ENCODE measurements at places on chromosomes 12 and 14.

DNA sequence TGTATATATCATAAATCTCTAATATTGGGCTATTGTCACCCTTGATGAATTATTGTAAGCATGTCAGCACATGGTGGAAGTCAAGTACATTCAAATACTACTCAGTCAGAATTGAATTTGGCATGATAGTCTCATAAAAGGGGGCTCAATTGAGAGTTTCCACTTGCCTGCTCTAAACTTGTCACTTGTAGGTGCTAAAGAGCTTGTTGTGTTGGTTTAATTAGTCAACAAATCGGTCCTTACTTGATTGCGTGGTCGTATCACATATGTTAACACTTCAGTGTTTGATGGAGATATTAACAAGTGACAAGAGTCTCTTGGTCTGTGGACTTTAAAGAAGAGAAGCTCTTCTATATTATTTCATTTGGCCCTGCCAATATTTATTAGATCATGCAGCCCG lies 81.1 kb downstream of the NKX2-1 start:
- no peak for DNase-seq

DNA sequence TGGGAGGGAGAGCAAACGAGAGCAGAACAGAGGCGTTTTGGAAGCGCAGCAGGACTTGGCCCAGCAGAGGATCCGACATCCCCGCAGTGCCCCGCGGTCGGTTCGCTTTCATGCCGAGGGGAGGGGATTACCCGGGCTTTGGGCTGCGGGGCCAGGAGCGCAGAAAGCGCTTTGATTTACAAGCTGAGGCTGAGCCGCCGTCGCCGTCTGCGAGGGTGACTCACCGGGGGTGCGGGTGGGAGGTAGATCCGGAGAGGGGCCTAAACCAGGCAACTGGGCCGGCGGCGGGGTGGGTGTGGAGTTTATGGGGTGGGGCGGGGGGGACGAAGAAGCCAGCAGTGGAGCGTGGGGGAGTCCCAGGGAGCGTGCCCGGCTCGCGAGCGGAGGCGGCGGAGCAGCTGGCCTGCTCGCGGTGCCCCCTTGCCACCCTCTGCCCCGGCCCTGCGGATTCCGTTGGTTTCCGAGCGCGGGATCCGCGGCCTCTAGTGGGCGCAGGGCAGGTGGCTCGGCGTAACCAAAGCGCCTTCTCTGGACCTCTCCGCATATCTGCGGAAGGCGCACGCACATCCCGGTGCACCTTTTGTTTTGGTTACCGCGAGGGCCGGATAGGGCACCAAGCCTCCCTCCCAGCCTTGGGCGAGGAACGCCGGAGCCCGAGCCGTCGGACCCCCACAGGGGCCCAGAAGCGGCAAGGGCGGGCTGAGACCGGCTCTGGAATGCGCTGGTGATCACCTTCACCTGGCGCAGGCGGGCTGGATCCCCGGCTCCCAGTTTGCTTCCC lies 2.6 kb downstream of the SIX4 start:
- peak; percentile 54 for DNase-seq

DNA sequence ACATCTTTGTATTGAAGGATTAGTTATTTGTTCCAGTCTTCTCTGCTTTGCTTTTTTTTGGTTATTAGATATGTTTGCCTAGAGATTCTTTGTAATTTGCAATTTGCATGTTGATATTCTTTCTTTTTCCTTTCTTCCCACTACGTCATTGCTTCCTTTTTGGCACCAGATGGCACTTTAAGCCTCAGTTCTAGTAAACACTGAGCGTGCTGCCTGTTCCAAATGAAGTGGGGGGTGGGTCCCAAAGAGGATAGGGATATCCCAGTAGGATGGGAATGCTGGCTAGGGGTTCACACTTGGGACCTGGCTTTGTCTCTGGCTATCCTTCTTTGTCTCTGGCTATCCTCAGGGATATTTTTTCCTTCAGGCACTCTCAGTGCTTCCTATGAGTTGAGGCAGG lies 17.0 kb downstream of the EAPP start:
- no peak for DNase-seq

DNA sequence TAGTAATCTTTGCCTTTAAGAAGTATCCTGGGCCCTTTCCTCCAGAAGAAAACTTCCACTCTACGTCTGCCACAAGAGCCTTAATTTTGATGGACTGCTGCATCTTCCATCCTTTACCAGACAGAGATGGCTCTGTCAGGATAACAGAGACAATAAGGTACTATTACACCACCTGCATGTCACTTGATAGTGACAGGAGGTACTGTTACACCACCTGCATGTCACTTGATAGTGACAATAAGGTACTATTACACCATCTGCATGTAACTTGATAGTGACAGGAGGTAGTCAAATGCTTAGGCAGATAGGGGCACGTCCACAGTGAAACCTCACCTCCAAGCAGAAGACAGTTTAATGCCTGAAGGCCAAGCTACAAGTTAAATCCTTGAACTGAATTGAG lies 13.9 kb downstream of the OR6C74 start:
- no peak for DNase-seq

GRCh38 chr12:1972260-1972659 lies 32.0 kb downstream of the DCP1B start:
- no peak for DNase-seq

DNA sequence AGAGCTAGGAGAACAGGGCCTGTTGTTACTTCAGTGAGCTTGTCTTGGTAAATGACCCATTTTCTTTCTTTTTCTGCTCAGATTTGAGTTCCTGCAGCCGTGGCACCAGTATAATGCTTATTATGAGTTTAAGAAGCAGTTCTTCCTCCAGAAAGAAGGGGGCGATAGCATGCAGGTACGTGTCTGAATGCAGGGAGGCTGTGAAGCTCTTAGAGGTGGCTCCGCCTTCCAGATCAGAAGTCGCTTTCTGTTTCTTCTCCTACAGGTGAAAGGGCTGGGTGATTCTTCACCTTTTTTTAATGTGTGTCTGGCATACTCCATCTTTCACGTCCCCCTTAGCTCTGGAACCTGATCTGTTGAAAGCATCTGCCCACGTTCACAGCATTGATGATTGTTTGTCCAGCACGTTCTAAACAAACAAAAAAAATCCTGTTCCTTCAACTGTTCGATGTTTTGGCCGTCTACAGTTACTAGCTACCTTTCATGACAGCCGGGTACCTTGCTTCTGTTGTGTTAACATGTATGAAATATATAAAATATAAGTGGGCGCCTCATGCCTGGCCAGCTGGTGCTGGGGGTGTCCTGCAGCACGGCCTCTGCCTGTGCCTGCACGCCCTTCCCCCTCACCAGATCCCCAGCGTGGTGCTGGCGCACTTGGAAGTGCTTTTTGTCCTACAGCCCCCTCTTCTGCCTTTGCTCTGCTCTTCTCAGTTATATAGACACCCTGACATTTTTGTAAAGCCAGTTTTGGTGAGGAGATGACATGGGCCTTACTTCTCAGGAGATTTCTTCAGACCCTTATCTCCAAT lies 44.6 kb downstream of the SFSWAP start:
- DNase-seq, result peak; percentile 47

DNA sequence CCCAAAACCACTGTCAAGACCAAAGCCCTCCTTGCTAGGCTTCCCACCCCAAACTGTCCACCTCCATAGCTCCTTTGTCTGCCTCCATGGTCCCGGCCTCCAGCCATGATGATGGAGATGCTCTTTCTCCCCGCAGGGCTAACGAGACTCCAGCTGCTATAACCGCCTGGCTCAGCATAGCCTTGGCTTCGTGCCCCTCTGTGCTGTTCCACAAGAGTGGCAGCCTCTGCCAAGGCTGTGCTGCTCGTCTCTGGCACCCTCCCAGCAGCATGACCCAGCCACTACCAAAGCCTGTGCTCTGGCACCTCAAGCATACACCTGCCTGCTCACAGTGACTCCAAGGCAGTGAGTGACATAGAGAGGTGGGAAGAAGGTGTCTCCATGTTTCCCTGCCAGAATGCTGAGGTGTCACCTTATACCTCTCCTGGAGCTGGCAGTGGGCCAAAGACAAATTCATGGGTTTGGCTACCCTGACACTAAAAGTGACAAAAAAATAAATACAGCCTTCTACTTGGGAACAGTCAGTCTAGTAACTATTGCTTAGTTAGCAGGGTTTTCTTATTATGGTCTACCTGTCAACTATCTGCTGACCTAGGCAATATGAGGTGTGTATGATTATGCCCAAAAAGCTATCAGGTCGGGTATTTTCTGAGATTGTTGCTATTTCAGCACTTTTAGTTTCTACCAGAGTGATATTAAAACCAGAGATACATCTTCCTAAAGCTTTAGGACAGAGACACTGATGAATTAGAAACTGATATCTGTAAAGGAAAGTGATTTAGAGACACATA lies 16.1 kb upstream of the KRT73 start:
- no peak for DNase-seq

- no peak for DNase-seq
These were observed 136.9 kb downstream of the STXBP6 start for GRCh38 chr14:24913021-24913420.

GRCh38 chr14:100309028-100309737 lies 2.9 kb upstream of the SLC25A29 start:
- DNase-seq, result no peak

GRCh38 chr14:29548948-29549370 lies 378.7 kb downstream of the PRKD1 start:
- peak; percentile 12 for DNase-seq

GRCh38 chr12:103373088-103373523 lies 122.7 kb downstream of the C12orf42 start:
- no peak for DNase-seq

DNA sequence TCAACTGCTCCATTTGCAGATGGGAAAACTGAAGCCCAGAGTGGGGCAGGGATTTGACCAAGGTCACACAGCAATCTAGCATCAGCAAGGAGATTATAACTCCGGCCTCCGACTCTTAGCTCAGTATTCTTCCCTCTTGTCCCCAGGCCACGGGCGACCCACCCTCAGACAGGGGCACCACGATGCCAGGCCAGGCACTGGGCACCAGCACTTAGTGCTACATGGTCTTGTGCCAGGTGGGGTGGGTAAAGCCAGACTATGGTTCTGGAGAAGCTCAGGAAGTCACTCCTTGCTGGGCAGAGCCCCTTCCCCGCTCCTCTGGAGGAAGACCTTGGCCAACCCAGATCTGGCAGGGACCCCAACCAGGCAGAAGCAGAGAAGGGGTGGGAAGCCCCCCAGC lies 41.5 kb downstream of the SYNE3 start:
- DNase-seq, result no peak

- DNase-seq, result no peak
These were observed 40.5 kb downstream of the METTL25 start for GRCh38 chr12:82398879-82399278.

GRCh38 chr12:33721561-33721960 lies 281.9 kb upstream of the SYT10 start:
- DNase-seq, result no peak

GRCh38 chr12:109828754-109829511 lies 4.3 kb downstream of the TRPV4 start:
- DNase-seq, result no peak

DNA sequence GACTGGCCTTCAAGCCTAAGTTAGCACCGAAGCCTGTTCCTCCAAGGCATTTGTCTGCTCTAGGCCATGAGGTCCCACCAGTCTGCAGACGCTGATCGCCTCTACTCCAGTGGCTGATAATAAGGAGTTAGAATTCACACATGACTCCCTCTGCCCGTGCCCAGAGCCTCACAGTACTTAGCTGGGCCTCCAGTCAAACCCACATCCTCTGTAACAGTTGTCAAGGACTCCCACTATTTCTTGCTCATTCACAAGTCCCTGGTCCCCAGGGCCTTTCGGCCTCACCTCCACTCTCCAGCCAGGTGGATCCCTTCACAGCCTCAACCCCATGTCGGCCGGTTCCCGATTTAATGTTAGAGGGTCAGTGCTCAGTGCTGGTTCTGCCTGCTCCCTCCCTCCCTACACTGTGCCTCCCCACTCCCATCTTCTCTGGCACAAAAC lies 6.3 kb upstream of the KRT5 start:
- DNase-seq, result no peak

GRCh38 chr12:1189163-1189562 lies 198.1 kb downstream of the ERC1 start:
- no peak for DNase-seq

DNA sequence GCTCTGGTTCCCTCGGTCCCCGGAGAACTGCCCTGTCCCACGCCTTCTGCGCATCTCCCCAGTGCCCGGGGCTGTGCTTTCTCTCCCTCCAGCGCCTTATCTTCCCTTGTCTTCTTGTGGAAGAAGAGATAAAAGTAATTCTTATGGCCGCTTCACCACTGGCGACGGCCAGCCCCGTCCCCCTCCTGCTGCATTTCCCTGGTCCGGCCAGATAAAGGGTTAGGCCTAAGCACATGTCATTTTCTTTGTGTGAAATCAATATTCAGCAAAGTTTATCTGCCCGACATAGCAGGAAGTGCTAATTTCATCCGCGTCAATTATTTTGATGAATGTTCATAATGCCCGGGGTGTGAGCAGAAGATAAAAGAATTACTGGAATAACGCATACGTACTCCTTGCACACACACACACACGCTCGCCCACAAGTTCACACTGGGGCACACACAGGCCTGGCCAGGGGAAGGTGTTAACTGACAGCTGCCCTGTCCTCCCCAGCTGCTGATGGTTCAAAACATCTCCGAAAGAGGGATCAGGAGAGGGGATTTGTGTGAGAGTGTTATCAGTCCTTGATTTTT lies 177.7 kb upstream of the LHX5 start:
- no peak for DNase-seq

GRCh38 chr12:111398530-111398929 lies 7.2 kb upstream of the SH2B3 start:
- DNase-seq, result no peak

DNA sequence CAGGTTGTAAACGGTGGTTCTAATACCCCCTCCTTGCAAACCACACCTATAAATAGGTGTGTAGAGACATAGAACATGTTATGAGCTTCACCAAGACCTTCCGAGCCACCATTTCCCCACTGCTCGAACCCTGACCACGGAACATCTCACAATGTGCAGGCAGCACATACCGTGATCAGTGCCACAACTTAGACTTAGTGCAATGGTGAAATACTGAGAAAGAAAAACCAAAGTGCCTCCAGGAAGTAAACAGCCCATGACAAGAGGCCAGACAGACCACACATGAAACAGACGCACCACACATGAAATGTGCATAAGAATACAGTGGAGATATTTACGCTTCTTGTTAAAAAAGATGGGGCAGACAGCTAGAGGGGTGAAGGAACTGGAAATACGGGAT lies 166.9 kb upstream of the CCND2 start:
- DNase-seq, result no peak

DNA sequence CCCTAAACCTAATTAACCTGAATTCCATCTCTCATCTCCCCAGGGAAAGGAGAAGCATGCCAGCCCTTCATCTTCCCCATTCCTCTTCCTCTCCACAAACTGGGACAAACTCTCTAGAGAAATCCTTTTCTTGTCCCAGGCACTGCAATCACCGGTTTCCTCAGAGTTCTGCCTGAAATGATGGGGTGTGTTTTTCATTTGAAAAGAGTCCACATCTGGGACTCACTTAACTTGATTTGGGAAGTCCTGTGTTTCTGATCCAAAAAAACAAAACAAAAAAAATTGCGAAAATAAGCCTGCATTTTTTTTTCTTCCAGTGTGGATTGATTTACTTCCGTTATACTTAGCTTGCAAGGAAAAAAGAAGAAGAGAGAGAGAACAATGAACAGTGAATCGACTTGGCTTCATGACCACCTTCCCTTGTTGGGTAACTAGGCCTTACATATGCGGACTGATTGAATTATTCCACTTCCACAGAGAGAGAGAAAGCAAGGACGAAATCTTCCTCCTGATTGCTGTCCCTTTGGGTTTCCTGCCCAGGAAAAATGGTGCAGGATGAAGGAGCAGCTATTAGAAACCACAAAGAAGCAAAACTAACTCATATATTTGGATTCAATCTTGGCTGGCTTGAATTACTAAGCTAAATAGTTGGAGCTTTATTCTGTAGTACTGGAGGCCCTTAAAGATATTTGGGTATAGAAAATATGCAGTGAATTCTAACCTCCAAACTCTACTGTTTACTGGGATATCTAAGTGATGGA lies 506.2 kb upstream of the TBX3 start:
- no peak for DNase-seq

Data from HCT116 (cell line).